ENCODE measurements at places on chromosomes 1 and 21.

DNA sequence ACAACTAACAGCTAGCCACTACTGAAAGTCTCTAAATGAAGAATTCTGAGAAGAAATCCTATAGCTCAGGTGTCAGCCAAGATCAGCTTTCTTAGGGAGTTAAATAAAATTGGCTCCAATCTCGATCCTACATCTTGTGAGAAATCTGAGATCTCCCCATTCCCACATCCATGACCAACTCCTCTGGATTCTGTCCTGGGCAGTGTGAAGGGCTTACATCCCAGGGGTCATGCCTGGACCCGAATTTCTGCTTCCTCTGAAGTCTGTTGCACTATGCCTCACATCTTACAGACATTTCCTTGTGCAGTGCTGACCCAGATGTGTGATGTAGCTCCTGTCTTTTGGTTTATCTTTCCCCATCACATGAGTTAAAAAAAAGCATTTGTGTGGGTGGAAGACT is 4.8 kb upstream of the TNN start:
- no peak for DNase-seq

- DNase-seq, result no peak
Observed at GRCh38 chr1:205211839-205212536, 486 bp upstream of the DSTYK start.

DNA sequence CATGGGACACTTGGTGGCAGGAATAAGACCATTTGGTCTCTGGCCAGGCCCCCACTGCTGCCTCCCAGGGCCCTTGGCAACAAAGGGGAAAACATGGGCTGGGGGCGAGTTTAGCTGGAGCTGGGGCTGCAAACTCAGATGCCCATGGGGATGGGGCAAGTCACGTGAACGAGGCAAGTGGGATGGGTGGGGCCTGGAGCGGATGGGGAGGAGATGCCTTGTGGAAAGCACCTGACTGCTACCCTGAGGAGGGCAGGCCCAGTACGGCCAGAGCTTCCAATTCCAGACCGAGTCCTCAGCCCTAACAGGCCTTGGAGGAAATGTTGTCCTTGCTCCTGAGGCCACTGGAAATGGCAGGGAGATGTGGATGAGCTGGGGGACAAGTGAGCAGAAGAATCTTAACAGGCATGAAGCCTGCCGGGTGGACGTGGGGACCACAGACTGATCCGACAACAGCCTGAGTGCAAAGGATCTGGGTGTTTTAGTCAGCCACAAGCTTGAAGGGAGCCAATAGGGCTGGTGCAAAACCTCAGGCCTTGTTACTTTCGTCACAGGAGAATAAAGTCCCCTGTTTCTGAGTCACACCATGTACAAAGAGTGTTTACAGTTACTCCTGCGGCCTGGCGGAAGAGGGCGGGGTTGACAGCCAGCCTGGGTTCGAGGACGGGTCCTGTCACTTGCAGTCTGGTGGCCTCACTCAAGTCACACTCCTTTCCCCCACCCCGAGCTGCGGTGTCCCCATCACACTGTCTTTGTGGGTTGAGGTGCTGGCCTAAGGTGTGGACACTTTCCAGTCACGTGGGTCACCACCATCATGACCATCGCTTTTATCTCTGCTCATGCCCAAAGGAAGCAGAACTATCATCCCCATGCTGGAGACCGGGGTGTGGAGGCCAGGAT is 19.1 kb downstream of the RUNX3 start:
- DNase-seq, result no peak

DNA sequence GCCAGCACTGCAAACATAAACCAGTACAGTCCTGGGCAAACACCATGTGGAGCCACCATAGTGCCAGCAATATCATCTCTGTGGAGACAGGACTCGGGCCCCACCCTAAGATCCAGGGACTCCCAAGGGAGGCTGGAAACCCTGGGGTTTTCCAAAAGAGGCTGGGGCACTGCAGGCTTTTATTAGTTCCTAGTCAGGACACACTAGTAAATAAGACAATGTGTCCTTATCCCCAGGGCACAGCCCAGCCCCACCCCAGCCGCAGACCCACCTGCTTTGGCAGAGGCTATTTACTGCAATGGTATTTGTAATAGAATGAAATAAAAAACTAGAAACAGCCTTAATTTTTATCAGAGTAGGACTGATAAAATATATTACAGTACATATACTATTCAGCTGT is 486 bp upstream of the GJB3 start:
- no peak for DNase-seq

- no peak for DNase-seq
Observed at GRCh38 chr1:3054474-3054873, 14.5 kb upstream of the PRDM16 start.

DNA sequence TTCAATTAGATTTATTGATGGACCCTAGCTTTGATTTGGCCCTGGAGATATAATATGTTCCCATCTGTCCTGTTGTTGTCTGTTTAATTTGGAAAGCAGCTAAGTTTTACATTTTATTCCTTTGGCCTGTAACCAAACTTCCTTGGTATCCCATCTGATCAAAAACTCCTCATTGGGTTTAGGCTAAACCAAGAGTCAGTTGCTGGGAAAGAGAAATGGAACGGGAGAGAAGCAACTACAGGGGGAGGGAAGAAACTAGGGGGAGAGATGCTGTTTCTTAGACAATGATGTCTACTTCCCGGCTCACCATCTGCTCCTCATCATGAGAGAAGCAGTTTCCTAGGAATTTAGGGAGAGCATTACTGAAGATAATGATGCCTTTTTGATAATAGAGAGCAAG is 141.8 kb downstream of the SYT2 start:
- no peak for DNase-seq

GRCh38 chr1:41481109-41481775 is 3.2 kb downstream of the EDN2 start:
- DNase-seq, result no peak

DNA sequence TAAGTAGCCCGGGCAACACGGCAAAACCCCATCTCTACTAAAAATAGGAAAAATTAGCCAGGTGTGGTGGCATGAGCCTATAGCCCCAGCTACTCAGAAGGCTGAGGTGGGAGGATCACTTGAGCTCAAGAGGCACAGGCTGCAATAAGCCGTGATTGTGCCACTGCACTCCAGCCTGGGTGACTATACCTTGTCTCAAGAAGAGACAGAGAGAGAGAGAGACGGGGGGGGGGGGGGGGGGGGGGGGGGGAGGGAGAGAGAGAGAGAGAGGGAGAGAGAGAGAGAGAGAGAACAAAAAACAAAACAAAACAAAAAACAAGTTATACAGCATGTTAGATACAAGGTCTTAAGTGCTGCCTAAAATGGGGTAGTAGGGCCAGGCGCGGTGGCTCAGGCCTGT is 77.8 kb upstream of the ZNF281 start:
- DNase-seq, result no peak

DNA sequence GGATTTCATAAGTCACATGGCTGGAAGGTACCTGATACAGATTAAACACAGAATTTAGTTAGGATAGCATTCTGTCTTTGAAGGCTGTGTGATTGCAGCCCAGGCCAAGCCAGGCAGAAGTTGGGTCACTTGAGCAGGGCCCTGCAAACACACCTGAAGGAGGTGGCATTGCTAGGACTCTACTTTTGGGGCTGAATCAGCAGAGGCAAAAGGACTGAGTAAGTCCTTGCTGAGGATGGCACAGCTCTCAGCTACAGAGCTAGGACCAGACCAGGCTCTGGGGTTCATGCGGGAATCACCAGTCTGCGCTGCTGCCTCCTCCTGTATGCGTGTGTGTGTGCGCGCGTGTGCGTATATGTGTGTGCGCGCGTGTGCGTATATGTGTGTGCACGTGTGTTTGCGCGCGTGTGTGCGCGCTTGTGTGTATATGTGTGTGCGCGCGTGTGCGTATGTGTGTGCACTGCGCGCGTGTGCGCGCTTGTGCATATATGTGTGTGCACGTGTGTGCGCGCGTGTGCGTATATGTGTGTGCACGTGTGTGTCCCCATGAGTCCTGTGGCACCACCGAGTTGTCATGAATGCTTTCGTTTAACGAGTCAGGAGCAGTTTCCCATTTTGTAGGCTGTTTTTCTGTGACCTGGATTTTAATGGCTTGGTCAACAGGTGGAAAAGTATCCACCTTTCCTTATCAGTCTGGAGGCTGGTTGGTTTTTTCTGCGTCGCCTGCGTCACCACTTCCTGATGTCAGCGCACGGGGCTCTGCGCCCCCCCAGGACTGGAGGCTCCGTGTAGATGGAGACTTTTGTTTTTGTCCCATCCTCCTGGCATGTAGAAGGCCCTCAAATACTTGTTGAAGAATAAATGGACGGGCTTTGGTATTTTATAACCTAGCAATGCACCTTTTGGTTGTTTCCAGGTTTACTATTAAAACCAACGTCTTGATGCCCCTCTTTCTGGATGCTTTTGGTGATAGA is 34.7 kb downstream of the ADARB1 start:
- no peak for DNase-seq

DNA sequence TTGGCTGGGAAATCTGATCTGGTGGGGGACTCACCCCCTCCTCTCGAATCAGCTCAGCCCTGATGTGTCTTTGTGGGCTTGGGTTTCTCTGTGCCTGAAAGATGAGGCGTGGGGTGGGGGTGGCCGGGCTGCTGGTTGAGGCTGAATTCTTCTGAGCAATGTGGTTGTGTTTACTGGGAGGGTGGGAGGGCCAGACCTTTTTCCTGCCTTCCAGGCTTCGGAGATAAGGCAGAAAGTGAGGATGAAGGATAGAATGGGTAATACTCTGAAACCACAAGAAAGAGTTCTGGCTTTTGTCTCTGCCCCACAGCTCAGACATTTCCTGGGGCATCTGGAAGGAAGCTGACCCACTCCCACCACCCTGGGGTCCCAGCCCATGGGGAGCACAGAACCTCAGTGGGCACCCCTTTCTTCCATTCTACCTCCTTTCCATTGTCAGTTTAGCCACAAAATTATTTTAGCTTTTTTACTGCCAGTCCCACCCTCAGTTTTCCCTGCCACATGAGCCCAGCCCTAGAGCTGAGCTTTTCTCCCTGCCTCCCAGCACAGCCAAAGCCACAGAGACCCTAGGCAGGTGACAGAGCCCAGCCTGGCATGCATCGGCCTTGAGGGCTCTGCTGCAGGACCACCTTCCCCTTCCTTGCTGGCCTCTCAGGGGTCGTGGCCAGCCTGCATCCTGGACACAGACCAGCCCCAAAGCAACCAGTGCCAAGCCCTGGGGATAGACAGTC is 11.2 kb downstream of the ALX3 start:
- no peak for DNase-seq

Measured in hematopoietic multipotent progenitor cell treated with erythropoietin and hydrocortisone succinate and interleukin-3 and kit ligand, for 15 days (in vitro differentiated cells).